Mucosa of gallbladder (tissue), 1 donor: ENCODE measurements at places on chromosomes 4 and X.

DNA sequence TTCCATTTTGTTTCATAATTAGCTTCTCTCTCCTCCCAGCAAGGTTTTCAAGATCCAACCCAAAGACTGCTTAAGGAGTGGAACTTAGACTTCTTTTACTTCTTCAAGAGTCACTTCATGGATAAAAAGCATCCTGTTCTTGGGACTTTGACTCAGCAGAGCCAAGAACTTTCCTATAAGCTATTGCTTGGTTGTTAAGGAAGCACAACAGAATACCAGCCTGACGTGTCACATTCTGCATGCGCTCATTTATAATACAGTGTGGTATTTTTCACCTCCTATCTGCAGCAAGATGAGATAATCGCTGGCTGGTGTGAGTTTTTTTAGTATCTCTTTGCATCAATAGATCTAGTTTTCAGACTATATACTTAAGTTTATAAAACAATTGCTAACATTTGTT is 152.1 kb downstream of the PALLD start:
- DNase-seq = no peak

DNA sequence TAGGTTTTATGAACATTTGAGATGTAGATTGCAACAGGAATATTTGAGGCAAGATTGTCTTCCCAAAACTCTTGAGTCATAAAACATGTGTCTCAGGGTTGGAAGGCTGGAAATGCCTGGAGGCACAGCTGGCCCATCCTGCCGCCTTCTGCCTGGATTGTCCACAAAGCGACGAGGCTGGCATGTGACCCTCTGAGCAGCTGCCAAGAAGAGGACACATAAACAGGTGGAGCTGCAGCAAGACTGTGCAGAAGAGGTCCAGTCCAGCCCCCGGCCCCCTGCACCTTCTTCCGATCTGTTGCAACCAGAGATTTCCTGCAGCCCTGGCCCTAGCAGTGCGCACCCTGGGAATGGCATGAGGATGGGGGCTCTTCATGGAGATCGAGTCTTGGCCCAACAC is 101.9 kb upstream of the BCOR start:
- no peak for DNase-seq

DNA sequence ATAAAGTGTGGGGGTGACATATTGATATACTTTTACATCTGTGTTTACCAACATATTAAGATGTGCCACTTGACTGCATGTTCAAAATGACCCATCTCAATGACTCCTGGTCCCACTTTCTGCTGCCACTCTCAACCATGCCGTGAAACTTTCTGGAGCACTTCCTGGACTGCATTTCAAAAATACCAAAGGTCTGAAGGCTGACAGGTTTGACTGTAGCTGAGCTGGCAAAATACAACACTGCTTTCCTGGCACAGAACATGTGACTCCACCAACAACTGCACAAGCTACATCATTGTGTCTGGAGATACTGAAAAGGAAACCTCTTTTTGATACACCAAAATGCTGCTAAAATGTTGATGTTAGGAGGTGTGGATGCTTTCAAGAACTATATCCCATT is 184.8 kb downstream of the UNC5C start:
- DNase-seq = no peak

- no peak for DNase-seq
Observed at GRCh38 chrX:57156397-57157049, 19.3 kb upstream of the SPIN2A start.

- no peak for DNase-seq
Observed at GRCh38 chr4:54913751-54914526, 211.5 kb downstream of the KDR start.

DNA sequence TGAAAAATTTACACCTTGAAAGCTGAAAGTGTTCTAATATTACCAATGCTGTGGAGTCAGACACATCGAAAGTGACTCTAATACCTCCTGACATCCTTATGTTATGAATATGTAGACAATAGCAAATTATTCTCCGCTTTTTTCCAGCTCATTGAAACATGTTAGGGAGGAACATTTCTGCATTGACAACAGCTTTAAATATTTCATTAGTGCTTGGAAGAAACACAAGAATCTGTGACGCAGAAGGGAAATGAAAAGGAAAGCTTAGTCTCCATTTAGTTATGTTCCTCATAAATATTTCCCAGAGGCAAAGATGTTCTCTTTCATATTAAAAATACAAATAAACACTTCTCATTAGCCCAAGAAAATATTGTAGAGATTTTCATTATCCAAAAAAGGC is 55.8 kb upstream of the CD99 start:
- no peak for DNase-seq

DNA sequence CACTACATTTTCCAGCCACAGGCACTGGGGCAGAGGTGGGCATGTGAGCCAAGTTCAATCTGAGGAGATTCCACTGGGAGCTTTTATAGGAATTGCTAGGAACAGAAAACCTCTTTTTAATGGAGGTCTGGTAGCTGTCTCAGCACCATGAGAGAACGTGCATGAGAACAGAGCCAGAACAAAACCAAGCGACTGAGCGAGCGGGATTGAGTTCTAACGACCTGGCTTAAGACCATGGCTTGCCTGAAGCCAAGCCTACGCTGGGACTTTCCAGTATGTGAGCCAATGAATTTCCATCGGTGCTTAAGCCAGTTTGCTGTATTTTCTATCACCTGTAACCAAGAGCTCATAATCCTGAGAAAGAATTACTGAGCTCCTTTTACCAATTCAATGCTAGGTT is 183.7 kb downstream of the NR3C2 start:
- DNase-seq = no peak

GRCh38 chrX:137428221-137428661 is 137.7 kb upstream of the ZIC3 start:
- no peak for DNase-seq

GRCh38 chrX:155864655-155865054 is 16.5 kb upstream of the VAMP7 start:
- DNase-seq = no peak

GRCh38 chr4:47410271-47410670 is 53.2 kb downstream of the COMMD8 start:
- no peak for DNase-seq

DNA sequence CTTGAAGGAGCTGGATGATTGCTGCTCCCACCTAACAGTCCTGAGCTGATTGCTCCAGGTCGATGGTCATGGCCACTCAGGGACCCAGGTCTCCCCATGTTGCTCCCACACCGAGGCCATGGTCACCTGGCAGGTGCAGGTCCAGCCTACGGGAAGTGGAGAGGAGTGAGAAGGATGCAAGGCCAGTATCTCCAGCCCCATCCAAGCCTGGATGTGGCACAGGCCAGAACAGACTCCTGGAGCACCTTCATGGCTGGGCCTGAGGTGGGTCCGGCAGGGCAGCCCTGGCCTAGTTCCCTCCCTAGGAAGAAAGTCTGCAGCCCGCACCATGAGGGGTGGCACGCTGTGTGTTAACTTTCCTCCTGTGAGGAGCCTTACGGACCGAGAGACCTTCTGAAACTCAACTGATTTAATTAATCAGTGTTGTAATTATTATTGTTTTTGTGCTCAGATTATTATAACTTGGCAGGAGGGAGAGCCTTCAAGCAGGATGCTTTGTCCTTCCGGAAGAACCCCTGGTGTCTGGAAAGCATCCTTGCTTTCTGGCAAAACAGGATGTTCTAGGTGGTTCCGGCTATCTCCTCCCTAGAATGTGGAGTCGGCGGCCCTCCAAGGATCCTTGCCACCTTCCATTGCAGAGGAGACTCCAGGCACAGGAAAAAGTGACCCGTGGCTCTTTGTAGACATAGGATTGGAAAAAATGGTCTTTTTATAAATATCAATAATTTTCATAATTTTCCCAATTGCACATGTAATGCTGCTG is 92.3 kb upstream of the ADRA2C start:
- no peak for DNase-seq

DNA sequence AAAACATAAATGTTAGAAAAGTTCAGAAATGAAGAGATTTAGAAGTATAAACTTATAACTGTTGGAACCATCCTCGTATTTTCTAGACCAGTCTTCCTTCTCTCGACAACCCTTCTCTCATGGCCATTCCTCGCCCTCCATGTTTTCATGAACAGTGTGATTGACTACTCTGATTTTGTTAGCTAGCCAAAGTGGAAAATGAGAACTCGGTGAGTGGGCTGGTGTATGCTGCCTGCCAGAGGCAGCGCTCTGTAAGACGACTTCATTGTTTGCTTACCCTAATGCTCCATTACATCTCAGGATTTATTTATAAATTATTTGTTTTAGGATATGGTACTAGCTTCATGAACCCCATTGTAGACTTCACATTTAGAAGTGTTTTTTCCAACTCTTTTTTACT is 153.0 kb downstream of the CBR4 start:
- DNase-seq = no peak

GRCh38 chr4:71906096-71906495 is 122.2 kb upstream of the GC start:
- DNase-seq = no peak
